Skeletal muscle cell (primary cell): ENCODE measurements at places on chromosomes 5 and 9.

GRCh38 chr5:132782101-132782500, 5.1 kb upstream of the SEPTIN8 start:
- DNase-seq = no peak

- DNase-seq = no peak
Measured at GRCh38 chr9:130045725-130046450, 2.9 kb upstream of the FNBP1 start.

DNA sequence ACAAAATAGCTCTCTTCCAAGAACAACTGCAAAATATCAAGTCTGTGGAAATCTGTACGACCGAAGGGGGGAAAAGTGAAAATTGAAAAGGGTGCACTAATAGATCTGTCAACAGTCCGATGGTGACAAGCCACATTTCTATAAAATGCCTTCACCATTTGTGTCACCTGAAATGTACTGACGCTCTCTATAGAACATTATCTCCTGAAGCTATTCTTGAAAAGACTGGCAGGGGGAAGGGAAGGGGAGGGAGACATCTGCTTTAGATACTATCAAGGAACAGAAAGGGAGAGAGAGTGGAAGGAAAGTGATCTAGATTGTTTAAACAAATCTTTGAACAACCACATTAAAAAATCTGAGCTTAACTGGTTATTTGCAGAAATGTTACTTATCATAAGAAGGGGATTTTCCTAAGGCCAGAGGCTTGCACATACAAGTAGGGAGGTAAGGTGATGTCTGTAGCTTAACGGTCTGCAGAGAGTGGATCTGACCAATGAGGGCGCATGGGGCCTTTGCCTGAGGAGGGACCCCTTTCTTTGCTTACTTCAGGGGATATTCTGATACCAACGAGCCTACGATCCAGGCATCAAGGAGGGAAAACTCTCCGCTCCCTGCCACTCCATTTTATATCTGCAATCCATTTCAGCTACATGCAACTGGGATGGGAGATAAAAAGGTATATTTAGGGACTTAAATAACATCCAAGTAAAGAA, 92.1 kb downstream of the CRB2 start:
- no peak for DNase-seq

- no peak for DNase-seq
Measured at GRCh38 chr9:36137392-36138004, 965 bp downstream of the GLIPR2 start.

- DNase-seq = no peak
Measured at GRCh38 chr9:89623925-89624420, 19.2 kb downstream of the GADD45G start.

DNA sequence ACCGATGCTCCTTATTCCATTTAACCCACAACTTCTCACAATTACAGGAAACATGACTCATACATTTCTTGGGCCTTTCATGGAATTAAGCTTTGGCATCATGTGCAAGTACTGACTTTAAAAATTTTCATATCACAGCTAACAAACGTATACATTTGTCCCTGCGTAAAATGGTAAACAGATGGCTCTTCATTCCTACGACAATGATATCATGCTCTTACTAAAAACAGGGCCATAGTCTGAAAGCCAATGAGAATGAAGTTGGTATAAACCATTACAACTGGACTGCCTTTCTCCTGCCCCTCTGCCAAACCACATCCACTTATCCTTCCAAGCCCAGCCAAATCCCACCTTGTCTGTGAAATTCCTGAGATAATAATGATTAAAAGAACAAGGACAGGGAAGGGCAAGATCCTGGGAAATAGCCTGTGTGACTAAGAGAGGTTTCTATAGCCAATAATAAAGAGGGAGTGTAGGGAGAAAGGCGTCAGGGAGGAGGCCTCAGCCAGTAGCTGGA, 44.9 kb upstream of the ZNF366 start:
- peak; percentile 65 for DNase-seq

DNA sequence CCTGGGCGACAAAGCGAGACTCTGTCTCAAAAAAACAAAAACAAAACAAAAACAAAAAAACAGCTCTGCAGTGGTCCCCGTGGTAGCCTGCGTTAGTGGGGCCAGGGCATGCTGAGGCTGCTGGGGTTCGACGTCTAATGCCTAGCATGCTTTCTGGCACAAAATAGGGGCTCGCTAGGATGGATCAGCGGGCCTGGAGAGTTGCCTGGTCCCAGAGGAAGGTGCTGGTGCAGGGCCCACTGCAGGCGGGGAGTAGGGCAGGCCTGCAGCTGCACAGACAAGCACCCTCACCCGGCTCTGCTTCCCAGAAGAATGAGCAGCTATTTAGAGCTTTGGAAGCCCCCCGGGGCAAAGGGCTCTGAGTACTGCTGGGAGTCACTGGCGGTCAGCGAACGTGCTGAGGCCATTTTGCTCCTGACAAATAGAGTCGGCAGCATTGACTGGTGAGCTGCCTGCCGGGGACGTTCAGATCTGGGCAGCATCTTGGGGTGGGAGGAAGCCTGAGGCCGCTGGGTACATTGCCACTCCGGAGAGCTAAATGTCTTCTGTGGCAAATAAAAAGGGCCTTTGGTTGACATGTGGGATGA, 126.7 kb downstream of the OLFM1 start:
- DNase-seq = no peak

DNA sequence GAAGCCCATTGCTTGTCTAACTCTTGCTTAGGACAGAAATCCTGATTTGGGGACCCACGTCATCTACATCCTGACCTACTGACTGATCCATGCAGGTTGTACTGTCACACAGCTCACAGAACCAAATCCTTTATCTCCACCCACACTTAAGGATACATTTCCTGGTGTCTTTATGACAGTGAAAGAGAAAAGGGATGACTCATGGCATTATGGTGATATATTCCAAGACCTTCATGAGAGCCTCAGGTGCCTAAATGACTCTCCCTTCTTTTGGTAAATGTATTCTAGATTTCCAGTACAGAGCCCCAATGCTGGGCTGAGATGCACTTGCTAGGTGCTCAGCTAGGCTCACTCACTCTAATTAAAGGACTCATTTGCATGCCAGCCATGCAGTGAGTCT, 26.0 kb upstream of the DMRT2 start:
- no peak for DNase-seq

GRCh38 chr9:76618762-76619161, 145.5 kb upstream of the PCA3 start:
- peak; percentile 45 for DNase-seq

- no peak for DNase-seq
Measured at GRCh38 chr9:129671519-129671918, 6.1 kb downstream of the PRRX2 start.

- no peak for DNase-seq
Measured at GRCh38 chr9:72338631-72339030, 26.4 kb downstream of the ZFAND5 start.

GRCh38 chr5:103224118-103224893, 34.3 kb upstream of the MACIR start:
- peak; percentile 31 for DNase-seq

GRCh38 chr5:117454716-117455212, 880.1 kb upstream of the SEMA6A start:
- DNase-seq = no peak

- DNase-seq = no peak
Measured at GRCh38 chr5:109479260-109479860, 69.6 kb upstream of the PJA2 start.

DNA sequence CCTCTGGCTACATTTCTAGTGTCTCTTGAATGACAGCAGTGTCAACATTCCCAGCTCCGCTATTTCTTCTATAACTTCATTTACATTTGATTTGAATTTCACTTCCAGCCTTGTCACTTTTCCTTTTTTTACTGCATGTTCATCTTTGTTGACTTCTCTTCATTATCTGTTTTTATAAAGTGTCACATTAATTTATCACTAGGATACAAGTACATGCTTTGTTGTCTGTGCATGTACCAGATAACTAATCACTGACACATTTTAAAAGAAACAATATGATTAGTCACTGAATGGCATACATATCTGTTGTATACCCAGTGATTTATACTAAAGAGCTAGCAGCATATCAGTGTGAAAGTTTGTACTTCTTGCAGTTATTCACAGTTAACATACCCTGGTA, 29.1 kb downstream of the ARSK start:
- no peak for DNase-seq

- no peak for DNase-seq
Measured at GRCh38 chr5:14118551-14119320, 24.4 kb upstream of the TRIO start.

- DNase-seq = no peak
Measured at GRCh38 chr5:154476354-154477205, 1.4 kb downstream of the HAND1 start.

- DNase-seq = no peak
Measured at GRCh38 chr5:124342584-124342983, 403.9 kb downstream of the ZNF608 start.

GRCh38 chr9:115328677-115329076, 210.7 kb upstream of the TNC start:
- DNase-seq = no peak

DNA sequence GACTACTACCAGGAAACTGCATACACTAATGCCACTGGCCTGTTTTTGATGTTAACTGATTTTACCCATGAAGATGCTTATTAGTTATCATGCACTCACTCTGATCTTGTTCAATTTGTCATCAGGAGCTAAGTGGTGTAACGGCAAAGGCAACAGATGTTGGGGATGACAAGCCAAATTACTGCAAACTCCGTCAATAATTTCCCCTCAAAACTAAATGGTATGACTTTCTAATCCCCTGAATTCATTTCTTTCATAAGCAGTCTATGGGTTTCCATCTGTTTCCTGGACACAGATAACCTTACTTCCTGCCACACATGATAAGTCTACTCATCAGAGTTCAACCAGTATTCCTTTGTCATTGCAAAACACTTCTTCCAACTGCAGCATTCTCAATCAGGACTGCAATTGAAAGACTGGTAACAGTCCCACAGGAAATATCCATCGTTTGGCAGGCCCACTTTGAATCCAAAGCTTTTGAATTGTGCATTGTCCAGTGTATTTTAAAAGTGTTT, 96.2 kb upstream of the SMC2 start:
- DNase-seq = no peak
